ENCODE measurements at places on chromosomes 3 and 15.

- no peak for DNase-seq
These were observed 20.6 kb upstream of the GOLIM4 start for GRCh38 chr3:168116279-168116678.

DNA sequence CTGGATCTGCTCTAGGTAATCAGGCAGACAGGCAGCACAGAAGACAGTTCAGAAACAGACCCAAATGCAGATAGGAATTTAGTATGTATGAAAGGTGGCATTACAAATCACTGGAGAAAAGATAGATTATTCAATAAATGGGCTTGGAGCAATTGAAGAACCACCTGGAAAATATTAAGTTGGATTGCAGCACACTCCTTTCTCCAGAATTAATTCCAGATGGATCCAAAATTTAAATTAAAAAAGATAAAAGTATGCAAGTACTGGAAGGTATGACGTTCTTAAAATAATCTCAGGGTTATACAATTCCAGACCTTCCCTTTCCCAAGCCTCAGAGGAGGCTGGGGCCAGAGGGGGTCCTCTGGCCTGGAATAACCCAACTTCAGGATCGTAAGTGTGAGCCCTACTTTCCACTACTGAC is 32.5 kb downstream of the HRH1 start:
- no peak for DNase-seq

DNA sequence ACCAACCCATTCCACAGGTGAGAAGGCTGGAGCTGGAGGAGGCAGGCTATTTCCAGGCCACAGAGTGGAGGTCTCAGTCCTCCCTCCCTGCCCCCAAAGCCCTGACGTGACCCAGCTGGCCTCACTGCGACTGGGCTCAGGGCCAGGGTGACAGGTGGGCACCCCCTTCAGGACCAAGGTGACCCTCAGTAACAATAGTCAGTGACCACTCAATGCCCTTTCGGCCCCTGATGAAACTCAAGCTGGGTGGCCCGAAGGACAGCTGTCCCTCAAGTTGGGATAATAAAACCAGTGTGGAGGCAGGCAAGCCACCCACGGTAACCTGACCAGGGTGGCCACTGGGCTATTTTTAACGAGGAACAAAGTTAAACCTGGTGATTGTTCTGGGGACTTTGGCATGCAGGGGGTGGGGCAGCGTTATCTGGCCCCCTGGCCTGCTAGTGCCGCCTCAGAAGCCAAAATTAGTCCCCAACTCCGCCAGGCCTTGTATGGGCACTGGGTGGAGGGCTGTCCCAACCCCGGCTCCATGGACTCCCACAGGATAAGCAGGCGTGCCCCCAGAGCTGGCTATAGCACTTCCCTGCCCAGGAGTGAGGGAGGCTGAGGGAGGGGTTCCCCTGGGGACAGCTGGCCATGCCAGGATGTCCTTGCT is 1.1 kb downstream of the TNNC1 start:
- DNase-seq: no peak

- DNase-seq: no peak
These were observed 17.4 kb downstream of the GPR160 start for GRCh38 chr3:170055209-170055608.

DNA sequence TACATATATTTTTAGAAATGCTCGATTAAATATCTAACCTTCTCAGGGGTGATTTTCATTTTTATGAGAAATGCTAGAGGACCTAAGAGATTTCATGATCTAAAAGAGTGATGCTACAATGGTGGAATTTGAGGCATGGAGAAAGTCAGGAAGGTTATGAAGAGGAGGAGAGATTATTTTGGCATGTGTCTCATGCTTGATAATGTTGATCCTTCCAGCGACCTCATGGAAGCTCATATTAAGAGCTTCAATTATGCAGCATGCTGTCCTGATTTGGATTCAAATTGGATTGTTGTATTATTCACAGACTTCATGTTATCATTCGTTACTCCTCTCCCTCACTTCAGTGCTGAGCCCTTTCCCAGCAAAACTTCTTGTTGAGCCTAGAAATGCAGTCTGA is 112.5 kb downstream of the RAP2B start:
- no peak for DNase-seq

- DNase-seq: no peak
These were observed 59.1 kb downstream of the SMAD6 start for GRCh38 chr15:66760968-66761725.

DNA sequence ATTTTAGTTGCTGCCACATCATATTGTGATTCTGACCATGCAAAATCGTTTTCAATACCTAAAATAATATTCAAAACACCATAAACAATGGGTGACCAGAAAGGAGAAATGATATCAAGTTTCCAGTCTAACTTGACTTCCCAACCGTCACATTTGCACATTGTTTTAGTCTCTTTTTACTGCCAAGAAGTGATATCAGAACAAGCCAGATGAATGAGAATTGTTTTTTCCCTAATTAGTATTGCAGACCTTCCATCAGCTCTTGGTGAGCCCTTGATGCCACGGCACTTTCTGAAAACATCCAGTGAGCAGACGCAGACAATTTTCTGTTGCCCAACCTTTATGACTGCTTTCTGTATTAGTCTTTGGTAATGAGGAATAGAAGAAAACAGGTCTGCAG is 62.5 kb downstream of the SPATA16 start:
- DNase-seq: no peak

DNA sequence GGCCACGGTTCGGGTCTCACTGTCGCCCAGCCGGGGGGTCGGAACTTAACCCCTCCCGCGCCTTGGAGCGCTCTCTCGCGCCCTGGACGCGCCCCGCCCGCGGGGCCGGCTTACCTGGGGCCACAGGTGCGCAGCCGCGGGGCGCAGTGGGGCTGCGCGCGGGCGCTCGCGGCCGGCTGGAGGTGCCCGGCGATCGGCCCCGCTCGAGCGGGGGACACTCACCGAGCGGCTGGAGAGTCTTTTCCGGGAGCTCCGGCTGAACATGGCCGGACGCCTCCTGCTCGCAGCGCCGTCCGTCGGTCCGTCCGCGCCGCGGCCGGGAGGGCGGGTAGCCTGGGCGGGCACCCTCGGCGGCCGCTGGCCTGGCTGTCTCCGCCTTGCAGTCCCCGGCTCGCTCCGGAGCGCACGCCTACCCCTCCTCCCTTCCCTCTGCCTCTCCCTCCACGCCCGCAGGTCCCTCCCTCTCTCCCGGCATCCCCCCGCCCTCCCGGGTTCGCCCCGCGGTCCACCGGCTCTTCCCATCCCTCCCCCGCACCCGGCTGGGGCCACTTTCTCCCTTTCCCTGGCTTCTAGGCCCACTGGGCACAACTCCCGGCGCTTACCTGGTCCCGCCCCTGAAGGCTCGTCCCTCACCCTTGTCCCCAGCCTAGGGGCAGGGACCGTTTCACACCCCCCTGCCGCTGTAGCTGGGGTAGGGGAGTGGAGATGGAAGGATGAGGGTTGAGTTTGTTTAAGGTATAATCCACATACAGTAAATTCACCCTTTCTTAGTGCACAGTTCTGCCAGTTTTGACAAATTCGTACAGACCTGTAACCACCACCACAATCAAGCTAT is 220.1 kb upstream of the PRICKLE2 start:
- no peak for DNase-seq

DNA sequence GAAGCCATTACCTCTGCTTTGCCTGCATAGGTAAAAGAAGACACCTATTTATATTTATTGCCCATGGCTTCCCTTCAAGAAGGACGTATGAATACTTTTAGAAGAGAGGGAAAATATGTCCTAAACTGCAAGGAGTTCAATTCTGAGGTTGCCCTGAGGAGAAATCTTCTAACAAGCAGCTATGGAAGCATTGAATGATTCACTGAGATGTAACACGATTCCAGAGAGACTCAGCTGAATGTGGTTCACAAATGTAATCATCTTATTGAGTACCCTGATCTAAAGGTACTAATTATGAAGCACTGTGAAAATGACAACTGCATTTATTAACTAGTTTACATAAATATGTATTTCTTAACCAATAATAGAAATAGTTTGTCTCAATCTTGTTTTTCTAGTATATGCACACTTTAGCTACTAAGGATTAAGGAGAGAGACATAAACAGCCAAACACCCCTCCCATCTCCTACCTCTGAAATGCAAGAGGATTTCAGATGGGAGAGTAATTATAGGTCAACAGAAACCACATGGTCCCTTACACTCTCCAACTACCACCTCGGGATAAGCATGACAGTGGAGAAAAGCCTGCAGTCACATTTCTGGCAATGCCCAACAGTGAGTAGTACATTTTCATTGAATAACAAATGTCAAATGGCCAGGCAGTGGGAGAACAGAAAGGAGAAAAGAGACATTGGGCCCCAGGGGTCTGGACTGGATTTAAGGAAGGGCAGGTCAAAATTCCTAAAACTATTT is 506.2 kb upstream of the IL12A start:
- DNase-seq: no peak

- no peak for DNase-seq
These were observed 34.9 kb downstream of the PPCDC start for GRCh38 chr15:75058127-75058905.

- no peak for DNase-seq
These were observed 16.1 kb upstream of the TATDN2 start for GRCh38 chr3:10232137-10232536.

GRCh38 chr15:80609091-80609490 is 86.0 kb upstream of the ABHD17C start:
- no peak for DNase-seq

Measured in activated T-cell treated with anti-CD3 and anti-CD28 coated beads for 24 hours (primary cell).